A549 treated with Hydrocortisone at 1 μM for 4 hours (cell line): ENCODE measurements at places on chromosomes 11 and 22. TPM values are rescaled to one million over a fixed set of nuclear protein-coding genes. Genes with fewer than 3 reads are reported as not detected.

The ELF5 gene
- not detected in 5 replicates for total RNA-seq

The DEFB131B gene
- not detected in 5 replicates for total RNA-seq

The SCN4B gene
- total RNA-seq: 0.06 to 0.21 TPM (median 0.07 TPM) in 4 of 5 replicates, not detected in the other

The SVIP gene
- 8.6 to 14.3 TPM (median 13.1 TPM) in 5 replicates for total RNA-seq

The DDX6 gene
- total RNA-seq: 21.7 to 38.8 TPM (median 22.8 TPM) in 5 replicates

The OR10D3 gene
- total RNA-seq: not detected in 5 replicates
